ENCODE measurements at places on chromosomes 7 and 10.

DNA sequence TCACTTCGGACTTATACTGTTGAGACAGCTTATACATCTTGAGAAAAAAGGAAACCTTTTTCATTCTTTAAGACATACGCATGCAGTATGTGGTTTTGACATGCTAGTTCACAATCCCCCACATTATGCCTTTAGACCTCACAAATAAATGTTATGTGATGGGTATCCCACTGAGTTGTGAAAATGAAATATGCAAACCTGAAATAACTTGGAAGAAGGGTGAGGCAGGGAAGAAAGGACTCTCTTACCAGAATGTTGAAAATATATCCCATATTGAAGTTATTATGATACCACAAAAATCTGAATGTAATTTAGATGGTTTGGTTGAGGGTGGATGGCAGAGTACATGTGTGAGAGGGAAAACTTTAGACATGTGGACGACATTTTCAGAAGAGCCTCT lies 379.8 kb downstream of the BBS9 start:
- DNase-seq: no peak

DNA sequence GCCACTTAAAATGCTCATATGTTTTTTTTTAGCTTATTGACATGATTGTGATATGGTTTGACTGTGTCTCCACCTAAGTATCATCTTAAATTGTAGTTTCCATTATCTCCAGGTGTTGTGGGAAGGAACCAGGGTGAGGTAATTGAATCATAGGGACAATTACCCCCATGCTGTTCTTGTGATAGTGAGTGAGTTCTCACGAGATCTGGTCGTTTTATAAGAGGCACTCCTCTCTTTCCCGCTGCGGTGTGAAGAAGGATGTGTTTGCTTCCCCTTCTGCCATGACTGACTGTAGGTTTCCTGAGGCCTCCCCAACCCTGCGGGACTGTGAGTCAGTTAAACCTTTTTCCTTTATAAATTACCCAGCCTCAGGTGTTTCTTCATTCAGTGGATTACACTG lies 80.5 kb upstream of the ETV1 start:
- DNase-seq: no peak

DNA sequence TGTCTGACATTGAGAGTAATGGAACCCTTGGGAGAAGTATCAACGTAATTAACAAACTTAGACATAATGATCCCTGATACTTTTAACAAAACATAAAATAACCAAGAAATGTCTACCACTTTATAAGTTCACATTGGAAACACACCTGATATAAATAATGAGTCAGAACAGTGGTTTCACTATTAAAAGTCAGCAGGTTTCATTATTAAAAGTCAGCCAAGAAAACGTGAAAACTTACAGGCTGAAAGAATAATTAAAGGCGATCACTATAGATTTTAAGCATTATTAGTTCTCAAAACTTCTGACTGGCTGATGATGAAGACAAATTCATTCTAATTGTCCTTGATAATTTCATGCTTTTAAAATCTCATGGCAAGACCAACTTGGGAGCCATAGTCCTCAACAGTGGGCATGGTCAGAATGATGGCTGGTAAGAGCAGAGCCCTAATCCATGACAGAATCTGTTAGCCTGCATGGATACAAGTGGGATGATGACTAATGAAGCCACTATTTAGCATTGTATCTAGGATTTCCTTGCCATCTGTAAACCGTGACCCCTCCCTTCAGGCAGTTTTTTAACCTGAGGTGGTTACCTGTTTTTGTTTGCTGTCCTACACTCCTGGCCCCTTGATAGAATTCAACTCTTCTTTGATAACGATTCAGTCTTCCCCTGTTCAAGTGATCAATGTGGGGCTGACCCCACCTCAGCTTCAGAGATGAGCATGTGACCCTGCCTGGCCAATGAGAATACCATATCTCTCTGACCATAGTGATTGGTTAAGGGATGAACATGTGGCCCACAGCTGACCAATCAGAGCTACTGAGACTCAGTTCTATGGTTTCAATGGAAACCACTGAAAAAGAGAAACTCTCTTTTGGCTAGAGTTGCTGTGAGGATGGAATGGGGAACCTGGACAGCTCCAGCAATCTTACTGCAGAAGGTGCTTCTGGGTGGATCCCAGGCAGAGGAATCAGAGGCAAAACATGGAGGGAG lies 151.0 kb downstream of the PLPP4 start:
- no peak for DNase-seq

DNA sequence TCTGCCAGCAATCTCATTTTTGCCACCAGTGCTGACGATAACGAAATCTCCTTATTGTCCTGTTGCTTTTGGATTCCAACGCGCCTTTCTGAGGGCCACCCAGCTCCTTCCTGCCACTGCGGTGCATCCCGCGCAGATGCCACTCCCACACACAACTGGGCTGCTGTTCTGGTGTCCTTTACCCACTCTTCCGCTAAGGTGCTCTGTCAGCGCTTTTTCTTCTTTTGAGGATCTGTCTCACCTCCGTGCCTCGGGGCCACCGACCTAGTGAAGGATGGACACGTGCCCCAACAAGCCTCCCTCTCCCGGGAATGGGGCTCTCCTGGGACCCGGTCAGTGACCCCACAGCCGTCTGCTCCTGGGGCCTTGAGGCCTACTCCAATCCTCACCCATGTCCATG lies 314.3 kb upstream of the COBL start:
- no peak for DNase-seq

DNA sequence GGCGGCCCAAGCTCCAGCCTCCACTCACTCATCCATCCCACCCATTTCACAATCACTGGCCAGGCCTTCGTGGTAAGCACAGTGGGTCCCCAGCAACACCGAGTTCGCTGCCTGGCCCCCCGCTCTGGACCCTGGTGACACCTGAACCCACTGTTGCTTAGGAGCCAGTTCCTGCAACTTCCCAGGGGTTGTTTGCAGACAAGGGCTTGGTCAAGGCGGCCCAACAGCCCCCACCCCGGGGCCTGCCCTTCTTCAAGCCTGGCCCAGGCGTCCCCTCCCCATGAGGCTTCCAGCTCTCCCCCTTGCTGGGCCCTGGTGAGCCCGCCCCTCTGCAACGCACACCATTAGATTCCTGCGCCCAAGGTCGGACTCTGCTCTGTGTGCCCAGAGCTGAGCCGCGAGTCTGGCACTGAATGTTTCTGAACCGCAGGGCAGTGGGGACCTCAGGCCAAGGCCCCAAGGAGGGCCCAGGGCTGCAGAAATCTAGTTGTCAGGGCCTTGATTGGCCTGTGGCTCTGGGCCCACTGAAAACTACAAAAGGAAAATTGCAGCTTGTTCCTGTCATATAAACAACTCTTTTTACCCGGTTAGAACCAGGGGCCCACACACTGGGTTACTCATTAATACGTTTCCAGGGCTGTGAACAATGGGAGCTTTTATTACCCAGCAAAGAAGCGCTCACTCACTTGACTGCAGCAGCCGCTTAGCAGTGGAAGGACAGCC lies 2.1 kb upstream of the COX19 start:
- DNase-seq: no peak

All from inflammatory macrophage treated with lipopolysaccharide for 4 hours (primary cell).